BJ (cell line): ENCODE measurements at places on chromosomes 3 and 15.

GRCh38 chr3:132726341-132726823 lies 4.2 kb upstream of the NPHP3 start:
- DNase-seq = no peak

DNA sequence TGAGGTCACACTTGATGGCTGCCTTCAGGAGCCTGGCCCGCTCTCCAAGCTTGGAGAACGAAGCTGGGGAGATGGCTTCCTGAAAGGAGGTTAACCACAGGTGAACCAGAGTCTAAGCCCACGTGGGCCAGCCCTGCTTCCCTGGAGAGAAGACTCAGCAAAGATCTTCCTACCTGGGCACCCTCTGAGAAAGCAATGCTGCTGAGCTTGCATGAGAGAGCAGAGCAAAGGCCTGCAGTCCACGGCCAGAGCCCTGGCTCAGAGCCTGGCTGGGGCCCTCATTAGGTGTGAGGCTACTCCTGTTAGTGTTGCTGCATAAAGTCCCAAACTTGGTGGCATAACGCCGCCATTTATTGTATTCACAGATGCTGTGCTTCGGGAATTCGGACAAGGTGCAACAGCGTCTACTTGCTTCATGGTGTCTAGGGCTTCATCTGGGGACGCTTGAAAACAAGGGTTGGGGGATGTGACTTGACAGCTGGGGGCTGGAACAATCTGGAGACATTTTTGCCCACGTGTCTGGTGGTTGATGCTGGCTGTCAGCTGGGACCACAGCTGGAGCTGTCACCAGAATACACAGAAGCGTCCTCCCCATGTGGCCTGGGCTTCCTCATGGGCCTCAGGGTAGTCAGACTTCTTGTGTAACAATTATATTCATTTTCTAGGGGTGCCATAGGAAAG lies 87.9 kb upstream of the MEF2A start:
- no peak for DNase-seq

- DNase-seq = no peak
Measured at GRCh38 chr3:156317462-156318074, 197.2 kb downstream of the KCNAB1 start.

DNA sequence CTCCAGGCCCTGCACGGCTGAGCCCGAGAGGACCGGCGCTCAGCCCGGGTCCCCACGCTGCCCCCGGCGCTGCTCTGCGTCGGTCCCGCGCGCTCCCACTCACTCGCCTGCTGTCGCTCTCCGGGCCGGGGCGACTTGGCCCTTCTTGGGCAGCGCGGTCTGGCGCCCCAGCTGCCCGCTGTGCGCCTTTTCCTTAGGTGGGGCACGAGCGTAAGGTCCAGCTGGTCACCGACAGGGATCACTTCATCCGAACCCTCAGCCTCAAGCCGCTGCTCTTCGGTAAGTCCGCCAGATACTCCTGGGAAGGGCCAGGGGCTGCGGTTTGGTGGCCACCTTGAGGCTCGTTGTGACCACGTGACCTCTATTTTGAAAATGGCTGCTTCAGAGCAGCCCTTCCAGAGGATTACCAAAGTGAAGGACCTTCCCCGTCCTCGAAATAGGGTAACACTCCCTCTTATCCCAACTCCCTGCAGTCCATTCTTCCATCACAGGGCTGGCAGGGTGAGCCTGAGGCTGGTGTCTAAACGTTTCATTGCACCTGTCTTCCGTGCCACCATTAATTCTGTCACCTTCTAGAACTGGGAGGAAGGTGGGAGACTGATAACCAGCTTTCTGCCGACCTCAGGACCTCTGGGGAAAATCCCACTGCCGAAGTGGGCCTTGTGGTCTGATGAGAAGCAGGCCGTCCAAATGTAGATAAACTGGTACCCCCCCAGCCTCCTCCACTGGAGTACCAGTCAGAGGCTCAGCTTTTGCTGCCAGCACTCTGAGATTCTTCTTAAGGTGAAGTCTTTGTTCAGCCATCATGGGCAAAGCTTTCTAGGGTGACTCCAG lies 812 bp downstream of the P4HTM start:
- no peak for DNase-seq

GRCh38 chr15:69748131-69748530 lies 295.5 kb downstream of the RPLP1 start:
- DNase-seq = no peak

- DNase-seq = no peak
Measured at GRCh38 chr15:67142767-67143100, 77.3 kb downstream of the SMAD3 start.

- no peak for DNase-seq
Measured at GRCh38 chr3:50222169-50222528, 13.9 kb upstream of the GNAI2 start.

- no peak for DNase-seq
Measured at GRCh38 chr3:45048244-45048643, 22.1 kb downstream of the CLEC3B start.

- no peak for DNase-seq
Measured at GRCh38 chr15:97490429-97490828, 470.1 kb upstream of the ARRDC4 start.

- DNase-seq = no peak
Measured at GRCh38 chr15:71893691-71894090, 83.3 kb downstream of the NR2E3 start.

DNA sequence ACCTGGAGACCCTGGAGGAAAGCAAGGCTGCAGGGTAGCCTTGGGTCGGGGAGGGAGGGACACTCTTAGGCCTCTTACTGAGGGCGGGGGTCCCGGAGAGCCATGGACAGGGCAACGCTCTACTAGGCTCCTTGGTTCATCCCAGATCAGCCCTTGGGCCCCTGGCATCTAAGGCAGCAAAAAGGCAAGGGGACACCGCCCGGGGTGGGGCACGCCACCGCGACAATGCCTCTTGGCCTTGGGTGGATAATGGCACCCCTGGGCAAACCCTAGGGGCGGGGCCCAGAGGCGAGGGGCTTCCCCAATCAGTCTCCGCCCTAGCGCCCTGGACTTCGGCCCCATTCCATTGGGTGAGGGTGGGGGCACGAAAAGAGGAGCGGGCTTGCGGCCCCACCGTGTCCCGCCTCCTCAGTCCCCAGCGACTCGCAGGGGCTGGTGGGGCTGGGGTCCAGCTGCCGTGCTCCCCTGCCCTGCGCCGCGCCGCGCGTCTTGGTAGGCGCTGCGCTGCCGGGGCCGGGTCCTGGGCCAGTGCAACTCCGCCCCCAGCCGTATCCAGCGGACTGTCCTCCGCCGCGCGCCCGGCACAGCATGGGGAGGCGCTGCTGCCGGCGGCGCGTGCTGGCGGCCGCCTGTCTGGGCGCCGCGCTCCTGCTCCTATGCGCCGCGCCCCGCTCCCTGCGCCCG lies at the start of gene CHST13:
CHST13 (plus strand) TSS at position 411 of the 684 bp plus-strand sequence; CDS start at position 589, 178 bp downstream.
- no peak for DNase-seq

DNA sequence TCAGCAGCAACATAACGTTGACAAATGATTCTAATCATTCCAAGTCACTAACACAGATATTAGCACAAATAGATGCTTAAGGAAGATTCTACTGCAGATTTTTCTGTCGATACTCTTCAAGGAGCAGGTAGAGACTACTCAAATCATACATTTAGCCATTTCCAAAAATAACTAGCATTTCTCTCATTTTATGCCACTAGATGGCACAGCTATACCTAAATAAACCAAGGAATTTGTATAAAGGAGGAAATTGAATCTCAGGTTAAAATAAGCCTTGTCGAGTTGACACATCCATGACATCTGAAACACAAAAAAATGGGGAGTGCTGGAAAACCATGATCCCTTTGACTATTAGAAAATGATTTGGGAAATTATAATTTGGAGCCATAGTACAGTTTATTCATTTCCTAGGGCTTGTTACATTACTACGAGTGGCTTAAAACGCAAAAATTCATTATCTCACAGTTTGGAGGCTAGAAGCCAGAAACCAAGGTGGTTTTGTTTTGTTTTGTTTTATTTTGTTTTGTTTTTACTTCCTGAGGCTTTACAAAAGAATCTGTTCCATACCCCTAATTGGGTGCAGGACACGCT lies 59.5 kb upstream of the STRIT1 start:
- no peak for DNase-seq

DNA sequence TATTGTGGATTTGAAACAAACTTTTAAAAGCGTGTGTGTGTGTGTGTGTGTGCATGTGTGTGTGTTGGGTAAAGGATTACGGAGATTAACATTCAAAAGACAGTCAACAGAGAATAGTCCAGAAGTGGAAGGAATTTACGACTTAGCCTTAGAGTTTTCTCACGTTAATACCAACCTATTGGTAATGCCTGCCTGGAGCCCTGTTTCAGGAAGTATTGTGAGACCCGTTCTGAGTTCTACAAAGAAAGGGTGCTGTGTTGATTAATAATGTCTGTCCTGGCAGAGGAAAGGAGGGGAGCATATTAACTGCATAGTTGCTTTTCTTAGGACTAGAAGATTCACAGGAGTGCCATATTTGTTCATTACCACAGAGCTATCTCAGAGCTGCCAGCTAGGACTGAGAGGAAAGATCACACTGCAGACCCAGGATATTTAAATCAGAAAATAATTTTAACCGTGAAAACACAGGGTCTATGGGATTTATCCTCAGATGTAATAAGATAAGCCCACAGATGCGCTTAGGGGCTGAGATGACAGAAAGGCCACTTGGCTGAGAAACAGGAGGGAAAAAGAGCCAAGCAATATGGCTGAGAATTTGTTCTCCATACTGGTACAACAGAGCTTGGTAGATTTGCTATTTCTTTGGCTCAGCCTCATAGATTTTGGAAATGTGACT lies 40.5 kb upstream of the FRMD4B start:
- no peak for DNase-seq

DNA sequence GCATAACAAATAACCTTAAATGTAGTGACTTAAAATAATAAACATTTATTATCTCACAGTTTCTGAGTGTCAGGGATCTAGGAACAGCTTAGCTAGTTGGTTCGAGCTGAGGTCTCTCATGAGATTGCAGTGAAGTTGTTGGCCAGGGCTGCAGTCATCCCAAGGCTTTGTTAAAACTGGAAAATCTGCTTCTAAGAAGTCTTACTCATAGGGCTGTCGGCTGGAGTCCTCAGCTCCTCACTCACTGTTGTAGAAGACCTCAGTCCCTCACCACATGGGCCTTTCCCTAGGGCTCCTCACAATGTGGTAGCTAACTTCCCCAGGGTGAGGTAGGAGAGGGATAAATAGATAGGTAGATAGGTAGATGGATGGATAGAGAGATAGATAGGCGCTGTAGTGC lies 20.8 kb upstream of the SLC7A14 start:
- DNase-seq = no peak
